ENCODE measurements at places on chromosomes 2 and 18. TPM values are rescaled to one million over a fixed set of nuclear protein-coding genes. Genes with fewer than 3 reads are reported as not detected.

Gene MAPK4
- 2.2 TPM for total RNA-seq

Gene PKP4
- total RNA-seq, result 65.8 TPM

Gene FAM124B
- 0.22 TPM for total RNA-seq

Gene SUPT7L
- 26.6 TPM for total RNA-seq

GRCh38 chr2:189213250-189213649, 33.7 kb upstream of the COL5A2 start:
- DNase-seq, result no peak

GRCh38 chr2:51103205-51103604, 71.3 kb upstream of the NRXN1 start:
- DNase-seq, result peak; percentile 3

GRCh38 chr2:30883822-30884221, 76.6 kb upstream of the CAPN13 start:
- DNase-seq, result peak; percentile 47

DNA sequence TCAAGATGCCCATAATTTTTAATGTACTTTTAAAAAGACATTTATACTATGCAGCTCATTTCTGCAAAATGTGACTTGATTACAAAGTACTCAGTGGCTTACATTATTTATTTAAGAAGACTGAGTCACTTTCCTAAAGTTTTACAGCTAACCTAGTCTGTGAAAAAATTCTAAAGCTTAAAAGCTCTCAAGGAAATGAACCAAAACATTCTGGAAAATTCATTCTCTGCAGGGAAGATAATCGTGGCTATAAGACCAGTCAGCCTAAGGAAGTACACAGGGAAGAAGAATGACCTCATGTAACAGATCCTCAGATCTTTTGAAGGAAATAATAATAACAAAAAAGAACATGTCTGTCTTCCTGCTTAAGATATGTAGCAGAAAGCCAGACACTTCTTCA, 232.1 kb upstream of the STK17B start:
- no peak for DNase-seq

- no peak for DNase-seq
These were observed 24.5 kb downstream of the MFSD6 start for GRCh38 chr2:190432567-190433231.

DNA sequence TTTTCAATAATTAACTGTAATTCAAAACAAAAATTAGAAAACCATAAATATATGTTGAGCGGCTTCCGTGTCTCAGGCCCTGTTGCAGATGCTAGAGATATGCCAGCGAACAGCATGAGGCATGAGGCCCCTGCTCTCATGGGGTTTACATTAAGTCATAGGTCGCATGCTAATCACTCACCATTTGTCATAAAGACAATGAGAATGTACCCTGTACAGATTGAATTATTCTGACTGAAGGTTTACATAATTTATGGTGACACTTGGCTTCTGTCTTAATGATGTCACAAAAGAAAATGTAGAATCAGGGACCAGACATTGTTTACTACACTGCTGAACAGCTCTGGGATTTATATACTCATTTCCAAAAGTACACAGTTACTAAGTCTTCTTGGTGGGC, 5.9 kb upstream of the VAPA start:
- no peak for DNase-seq

DNA sequence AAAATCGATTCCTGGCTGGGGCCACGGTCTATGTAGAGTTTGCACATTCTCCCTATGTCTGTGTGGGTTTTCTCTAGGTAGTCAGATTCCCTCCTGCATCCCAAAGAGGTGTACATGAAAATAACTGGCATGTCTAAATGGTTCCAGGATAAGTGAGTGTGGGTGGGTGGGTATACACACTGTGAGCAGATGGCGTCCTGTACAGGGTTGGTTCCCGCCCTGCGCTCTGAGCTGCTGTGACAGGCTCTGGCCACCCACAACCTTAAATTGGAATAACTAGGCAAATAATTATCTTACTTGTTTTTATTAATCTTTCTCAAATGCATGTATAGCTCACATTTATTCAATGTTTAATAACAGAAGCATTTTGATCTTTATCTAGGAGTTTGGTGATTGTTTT, 16.3 kb downstream of the THOC1 start:
- no peak for DNase-seq

- no peak for DNase-seq
These were observed 120.0 kb upstream of the SLC35G4 start for GRCh38 chr18:11489266-11489899.

DNA sequence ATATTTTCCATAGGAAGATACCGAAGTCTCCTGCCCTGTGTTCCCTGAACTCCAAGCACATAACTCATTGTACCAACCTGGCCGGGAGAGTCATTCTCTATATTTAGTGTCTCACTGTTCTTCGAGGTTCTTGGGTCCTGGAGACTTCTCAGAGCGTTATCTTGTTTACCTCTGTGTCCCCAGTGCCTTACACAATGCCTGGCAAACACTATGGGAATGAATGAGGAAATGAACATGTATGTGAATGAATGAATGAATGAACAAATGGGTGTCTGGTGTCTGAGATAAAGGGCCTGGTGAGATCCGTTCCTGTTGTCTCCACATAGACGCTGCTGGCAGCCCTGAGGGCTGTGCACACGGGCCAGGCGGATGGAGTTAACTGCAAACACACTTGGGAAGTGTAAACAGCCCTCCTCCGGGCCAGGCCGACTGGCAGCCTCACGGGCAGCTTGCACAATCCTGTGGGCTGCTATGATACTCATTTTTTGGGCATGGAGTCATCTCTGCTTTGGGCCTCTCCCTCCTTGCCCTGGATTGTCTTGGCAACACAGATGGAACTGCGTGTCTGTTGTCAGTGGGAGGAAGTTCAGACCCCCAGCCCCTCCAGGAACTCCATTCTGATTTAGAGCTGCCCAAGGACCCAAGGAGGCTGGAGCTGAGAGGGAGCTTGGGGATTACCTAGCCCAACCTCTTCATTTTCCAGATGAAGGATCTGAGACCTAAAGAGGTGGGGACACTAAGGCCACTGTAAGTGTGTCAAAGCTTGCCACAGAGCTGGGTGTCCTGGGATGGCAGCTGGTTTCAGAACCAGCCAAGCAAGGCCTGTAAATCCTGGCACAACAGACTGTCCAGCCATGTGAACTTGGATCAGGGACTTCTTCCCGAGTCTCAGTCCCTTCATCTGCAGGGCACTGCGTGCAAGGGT, 124.4 kb downstream of the INHBB start:
- DNase-seq, result no peak

DNA sequence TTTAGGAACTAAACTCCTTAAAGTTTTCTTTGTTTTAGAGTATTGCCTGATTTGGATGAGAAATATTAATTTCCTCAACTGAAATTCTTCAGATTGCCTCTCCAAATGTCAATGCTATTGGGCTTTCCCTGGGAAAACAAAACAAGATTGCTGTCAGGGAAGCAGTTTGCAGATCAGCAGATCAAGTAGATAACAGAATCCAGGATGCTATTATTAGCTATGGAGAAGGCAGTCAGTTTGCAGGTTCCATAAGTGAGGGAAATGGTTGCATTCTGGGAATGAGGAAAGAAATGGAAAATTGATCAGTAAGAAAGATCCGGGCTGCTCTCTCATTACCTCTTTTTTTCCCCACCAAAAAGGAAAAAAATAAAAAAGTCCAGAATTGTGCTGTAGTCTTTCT, 11.0 kb downstream of the LINC00305 start:
- DNase-seq, result no peak
